Type B pancreatic cell (in vitro differentiated cells): ENCODE measurements at places on chromosomes 12 and 14.
A peak's percentile ranks its signal among the peaks of the same experiment; 100 is the strongest.

DNA sequence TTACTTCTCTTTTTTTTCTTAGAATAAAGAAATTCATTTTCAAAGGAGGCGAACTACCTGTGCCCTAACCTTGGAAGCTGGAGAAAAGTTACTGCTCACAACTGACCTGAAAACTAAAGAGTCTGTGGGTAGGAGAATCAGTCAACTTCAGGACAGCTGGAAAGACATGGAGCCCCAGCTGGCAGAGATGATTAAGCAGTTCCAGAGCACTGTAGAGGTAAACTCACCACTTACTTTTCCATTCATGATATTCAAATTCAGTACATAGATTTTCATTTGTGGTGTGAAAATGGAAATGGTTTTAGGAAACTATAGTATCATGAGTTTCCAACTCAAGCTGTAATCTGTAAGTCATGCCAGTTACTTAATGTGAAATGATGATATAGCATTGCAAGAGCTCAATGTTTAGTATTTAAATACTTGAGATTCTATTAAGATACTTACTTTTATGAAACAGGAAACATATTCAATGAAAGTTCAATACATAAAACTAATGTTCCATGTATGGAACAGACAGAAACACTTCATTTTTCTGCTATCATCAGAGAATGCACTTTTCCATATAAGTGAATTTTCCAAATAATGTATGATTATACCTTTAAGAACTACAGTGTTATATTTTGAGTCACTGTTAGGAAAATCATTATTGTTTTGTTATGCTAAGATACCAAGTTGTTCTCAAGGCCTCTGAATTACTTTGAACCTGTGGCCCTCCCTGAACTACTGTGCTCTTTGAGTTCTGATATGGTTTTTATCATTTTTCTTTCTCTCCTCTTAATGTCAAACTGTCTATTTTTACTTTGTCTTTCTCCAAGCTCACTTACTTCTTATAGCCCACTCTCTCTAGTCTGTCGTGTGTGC lies 119.0 kb downstream of the ESR2 start:
- no peaks in the 10 kb centered on the region for H3K4me1 ChIP-seq
- H3K36me3 ChIP-seq, result peaks cover 31% of the 10 kb centered on the region
- no peak for DNase-seq
- H3K27me3 ChIP-seq, result no peaks in the 10 kb centered on the region
- H3K4me3 ChIP-seq, result no peak overlapping the region
- H3K27ac ChIP-seq, result no peak overlapping the region

DNA sequence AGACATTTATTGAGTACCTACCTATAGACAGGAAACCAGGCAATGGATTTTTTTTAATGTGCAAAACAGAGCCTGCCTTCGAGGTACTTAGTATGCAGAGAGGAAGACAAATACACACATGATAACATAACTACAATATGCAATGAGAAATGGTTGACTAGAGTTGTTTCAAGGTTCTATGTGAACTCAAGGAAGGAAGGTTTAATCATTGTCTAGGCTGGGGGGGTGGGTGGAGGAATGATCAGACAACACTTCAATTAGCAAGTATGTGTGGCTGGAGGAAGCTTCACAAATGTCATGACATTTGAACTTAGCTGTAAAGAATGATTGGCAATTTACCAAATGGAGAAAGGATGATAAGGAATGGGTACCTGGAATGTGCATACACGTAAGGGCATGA lies 985.3 kb downstream of the FLRT2 start:
- no peak overlapping the region for H3K4me3 ChIP-seq
- no peak overlapping the region for H3K27ac ChIP-seq
- H3K36me3 ChIP-seq, result no peaks in the 10 kb centered on the region
- H3K4me1 ChIP-seq, result peaks cover 33% of the 10 kb centered on the region

DNA sequence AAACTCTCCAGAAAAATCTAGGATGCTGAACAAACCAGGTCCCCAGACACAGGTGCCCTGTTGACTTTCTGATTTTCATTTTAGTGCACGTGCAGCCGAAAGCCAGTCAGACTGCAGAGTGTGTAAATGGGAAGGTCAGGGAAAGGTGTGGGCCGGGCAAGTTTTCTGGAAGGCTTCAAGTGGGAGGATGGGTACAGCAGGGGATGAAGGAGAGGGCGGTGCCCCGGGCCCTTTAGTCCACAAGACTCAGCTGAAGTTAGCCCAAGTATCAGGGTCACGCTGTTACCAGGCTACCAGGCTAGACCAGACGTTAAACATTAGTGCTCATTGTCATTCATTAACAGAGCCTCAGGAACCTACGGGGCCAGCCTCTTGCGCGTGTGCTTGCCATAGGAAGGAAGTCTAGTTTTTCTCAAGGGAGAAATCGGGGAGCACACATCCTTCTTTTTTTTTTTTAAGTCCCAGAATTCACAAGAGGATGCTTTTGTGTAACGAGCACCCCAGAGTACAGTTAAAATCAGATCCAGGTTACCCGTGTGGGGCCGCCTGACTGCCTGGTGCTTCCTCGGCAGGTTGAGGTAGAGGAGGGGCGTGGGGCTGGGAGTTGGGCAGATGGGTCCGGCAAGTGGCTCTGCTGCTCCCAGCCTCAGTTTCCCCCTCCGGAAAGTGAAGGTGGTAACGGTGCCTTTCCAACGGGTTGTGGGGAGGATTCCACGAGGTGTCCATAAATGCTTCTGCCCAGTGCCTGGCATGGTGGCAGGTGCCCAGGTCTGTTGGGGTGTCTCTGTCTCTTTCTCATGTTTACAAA lies 19.1 kb downstream of the BCL7A start:
- peaks cover 5% of the 10 kb centered on the region for H3K4me1 ChIP-seq
- peak overlapping the region; percentile 75 for H3K27ac ChIP-seq
- H3K27me3 ChIP-seq, result no peaks in the 10 kb centered on the region
- DNase-seq, result no peak

GRCh38 chr14:99838639-99839134 lies 45.5 kb downstream of the EML1 start:
- no peaks in the 10 kb centered on the region for H3K36me3 ChIP-seq
- peak overlapping the region; percentile 50 for H3K4me3 ChIP-seq
- peak overlapping the region; percentile 62 for H3K27ac ChIP-seq
- no peaks in the 10 kb centered on the region for H3K27me3 ChIP-seq
- DNase-seq, result no peak

GRCh38 chr12:3726456-3726855 lies 26.5 kb downstream of the CRACR2A start:
- peaks cover 11% of the 10 kb centered on the region for H3K4me1 ChIP-seq
- no peaks in the 10 kb centered on the region for H3K36me3 ChIP-seq
- H3K4me3 ChIP-seq, result no peak overlapping the region

GRCh38 chr14:101062601-101063000 lies 159.1 kb upstream of the RTL1 start:
- H3K4me3 ChIP-seq, result no peak overlapping the region
- DNase-seq, result no peak
- H3K4me1 ChIP-seq, result peaks cover 5% of the 10 kb centered on the region
- H3K27me3 ChIP-seq, result peaks cover 12% of the 10 kb centered on the region
- no peaks in the 10 kb centered on the region for H3K36me3 ChIP-seq
- no peak overlapping the region for H3K27ac ChIP-seq

- no peaks in the 10 kb centered on the region for H3K27me3 ChIP-seq
- no peaks in the 10 kb centered on the region for H3K4me1 ChIP-seq
- DNase-seq, result no peak
- no peak overlapping the region for H3K27ac ChIP-seq
- H3K4me3 ChIP-seq, result no peak overlapping the region
These were observed 100.7 kb downstream of the PPP2R5C start for GRCh38 chr14:101862177-101862576.

DNA sequence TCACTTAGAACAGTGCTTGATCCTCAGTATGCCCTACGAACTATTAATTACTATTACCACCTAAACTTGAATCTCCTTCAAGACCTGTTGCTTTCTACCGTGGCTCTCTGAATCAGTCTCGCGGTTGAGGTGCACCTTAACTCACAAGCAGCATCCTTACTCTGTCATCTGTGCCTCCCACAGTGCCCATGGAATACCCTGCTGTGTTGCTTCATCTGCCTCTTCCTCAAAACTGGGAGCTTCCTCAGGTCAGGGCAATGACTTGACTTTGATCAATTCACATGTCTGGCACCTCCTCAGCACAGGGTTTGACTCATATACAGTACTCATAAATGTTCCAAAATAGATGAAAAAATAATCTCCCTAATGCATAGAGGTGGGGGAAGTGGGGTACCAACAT lies 305.9 kb downstream of the NUAK1 start:
- no peaks in the 10 kb centered on the region for H3K27me3 ChIP-seq
- no peaks in the 10 kb centered on the region for H3K36me3 ChIP-seq
- peaks cover 13% of the 10 kb centered on the region for H3K4me1 ChIP-seq
- DNase-seq, result no peak
- H3K27ac ChIP-seq, result no peak overlapping the region
- H3K4me3 ChIP-seq, result no peak overlapping the region

- no peaks in the 10 kb centered on the region for H3K27me3 ChIP-seq
- peaks cover 10% of the 10 kb centered on the region for H3K4me1 ChIP-seq
- no peak overlapping the region for H3K4me3 ChIP-seq
- H3K27ac ChIP-seq, result no peak overlapping the region
These were observed 625.5 kb downstream of the DIO2 start for GRCh38 chr14:79585845-79586244.

- H3K36me3 ChIP-seq, result peaks cover 40% of the 10 kb centered on the region
- DNase-seq, result no peak
- peaks cover 13% of the 10 kb centered on the region for H3K4me1 ChIP-seq
- no peaks in the 10 kb centered on the region for H3K27me3 ChIP-seq
- no peak overlapping the region for H3K4me3 ChIP-seq
These were observed 57.2 kb downstream of the TTLL5 start for GRCh38 chr14:75718199-75718598.

- H3K27me3 ChIP-seq, result no peaks in the 10 kb centered on the region
- H3K36me3 ChIP-seq, result peaks cover 20% of the 10 kb centered on the region
- H3K27ac ChIP-seq, result peak overlapping the region; percentile 67
These were observed 220.7 kb downstream of the PPM1H start for GRCh38 chr12:62714181-62714773.

GRCh38 chr12:69240631-69240995 lies 1.2 kb downstream of the CPSF6 start:
- peaks cover 18% of the 10 kb centered on the region for H3K36me3 ChIP-seq
- no peaks in the 10 kb centered on the region for H3K27me3 ChIP-seq
- peaks cover 24% of the 10 kb centered on the region for H3K4me1 ChIP-seq
- DNase-seq, result no peak
- H3K4me3 ChIP-seq, result peak overlapping the region; percentile 98

GRCh38 chr12:7075939-7076338 lies 15.4 kb downstream of the C1S start:
- H3K27me3 ChIP-seq, result peaks cover 45% of the 10 kb centered on the region
- no peaks in the 10 kb centered on the region for H3K36me3 ChIP-seq
- no peaks in the 10 kb centered on the region for H3K4me1 ChIP-seq
- no peak for DNase-seq
- no peak overlapping the region for H3K27ac ChIP-seq
